ENCODE measurements at places on chromosomes 16 and 17. TPM values are rescaled to one million over a fixed set of nuclear protein-coding genes. Genes with fewer than 3 reads are reported as not detected.

The NPW gene
- total RNA-seq = 0.46 TPM

The GPR139 gene
- not detected for total RNA-seq

The GCGR gene
- total RNA-seq = 0.79 TPM

The KRTAP9-2 gene
- total RNA-seq = not detected

The CBFA2T3 gene
- total RNA-seq = 16.7 TPM

The SLC16A11 gene
- total RNA-seq = 0.61 TPM

The ADAP2 gene
- 3.6 TPM for total RNA-seq

DNA sequence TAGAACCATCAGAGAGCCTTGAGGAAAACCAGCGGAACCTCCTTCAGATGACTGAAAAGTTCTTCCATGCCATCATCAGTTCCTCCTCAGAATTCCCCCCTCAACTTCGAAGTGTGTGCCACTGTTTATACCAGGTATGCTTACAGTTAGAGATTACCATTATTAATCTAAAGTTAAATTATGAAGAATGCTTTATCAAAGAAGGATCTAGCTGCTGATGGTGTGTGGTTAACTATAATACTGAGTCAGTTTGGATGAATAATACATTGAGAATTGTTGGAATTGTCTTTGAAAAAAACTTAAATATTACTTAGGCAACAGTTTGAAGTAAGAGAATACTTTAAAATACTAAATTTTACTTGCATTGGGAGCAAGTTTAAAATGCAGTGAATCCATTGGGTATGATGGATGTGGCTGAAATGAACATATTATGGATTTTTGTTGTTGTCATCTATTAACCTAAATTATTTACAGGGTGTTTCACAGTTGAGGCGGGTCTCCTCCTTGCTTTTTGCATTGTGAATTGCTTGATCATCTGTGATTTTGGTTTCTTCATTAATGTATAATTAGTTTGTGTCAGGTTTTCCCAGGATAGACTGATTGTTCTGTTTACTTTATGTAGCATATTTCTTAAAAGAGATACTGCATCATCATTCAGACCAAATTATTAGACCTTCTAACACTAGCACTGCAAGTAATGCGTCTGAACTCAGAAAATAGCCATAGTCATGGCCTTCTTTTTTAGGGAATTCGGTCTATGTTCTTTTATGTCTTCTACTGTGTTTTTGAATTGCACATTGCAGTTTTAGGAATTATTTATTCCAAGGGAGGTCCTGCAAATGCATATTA lies 47.8 kb downstream of the OMG start:
- no peak for DNase-seq

GRCh38 chr16:73143576-73144422 lies 95.9 kb upstream of the ZFHX3 start:
- DNase-seq = no peak

- no peak for DNase-seq
These were observed 10.3 kb downstream of the UBE2O start for GRCh38 chr17:76442341-76443338.

DNA sequence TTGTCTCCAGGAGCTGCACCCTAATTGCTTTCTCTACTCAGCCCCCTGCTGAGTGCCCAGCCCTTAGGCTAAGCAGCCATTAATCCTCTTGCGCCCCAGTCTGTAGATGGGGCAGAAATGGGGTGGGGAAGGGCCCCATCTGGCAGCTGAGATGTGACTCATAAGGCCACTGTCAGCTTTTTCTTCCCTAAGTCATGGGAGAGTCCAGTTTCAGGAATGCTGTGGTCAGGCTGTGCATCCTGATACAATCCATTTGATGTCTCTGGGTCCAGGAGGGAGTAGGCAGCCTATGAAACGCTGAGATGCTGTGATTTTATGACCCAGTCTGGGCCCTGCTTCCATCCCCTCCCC lies 12.3 kb downstream of the PLXDC1 start:
- DNase-seq = no peak

GRCh38 chr16:88790312-88791211 lies 5.5 kb upstream of the PIEZO1 start:
- no peak for DNase-seq

- peak; percentile 24 for DNase-seq
These were observed 556 bp upstream of the SPNS1 start for GRCh38 chr16:28974007-28974436.

DNA sequence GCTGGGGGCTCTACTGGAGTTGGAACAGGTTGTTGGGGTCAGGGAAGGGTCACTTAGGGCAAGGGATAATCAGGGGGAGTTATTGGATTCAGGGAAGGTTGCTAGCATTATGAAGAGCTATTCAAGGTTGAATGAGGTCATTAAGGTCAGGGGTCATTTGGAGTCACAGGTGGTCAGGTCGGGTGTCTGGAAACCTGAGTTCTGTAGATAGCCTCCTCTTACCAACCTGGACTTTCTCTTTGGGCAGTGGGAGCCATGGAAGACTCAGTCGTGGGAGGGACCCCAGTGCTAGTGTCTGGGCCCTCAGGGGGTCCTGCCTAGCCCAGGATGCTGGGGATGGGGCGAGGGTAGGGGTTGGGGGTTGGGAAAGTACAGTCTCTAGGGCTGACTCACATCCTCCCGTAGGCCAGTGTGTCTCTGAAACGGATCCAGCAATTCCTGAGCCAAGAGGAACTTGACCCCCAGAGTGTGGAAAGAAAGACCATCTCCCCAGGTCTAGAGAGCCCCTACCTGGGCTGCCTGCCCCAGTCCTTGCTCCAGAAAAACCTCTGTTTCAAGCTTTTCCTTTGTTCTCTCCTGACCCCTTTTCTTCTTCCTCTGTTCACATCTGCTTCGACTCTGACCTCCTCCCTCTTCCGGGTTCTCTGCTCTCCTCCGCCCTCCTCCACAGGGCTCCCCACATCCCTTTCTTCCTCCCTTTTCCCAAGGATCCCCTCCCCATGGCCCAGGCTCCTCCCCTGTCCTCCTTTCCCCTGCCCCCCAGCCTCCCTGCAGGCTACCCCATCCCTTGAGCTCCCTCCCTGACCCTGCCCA lies 33.5 kb downstream of the ABCC3 start:
- DNase-seq = peak; percentile 14

DNA sequence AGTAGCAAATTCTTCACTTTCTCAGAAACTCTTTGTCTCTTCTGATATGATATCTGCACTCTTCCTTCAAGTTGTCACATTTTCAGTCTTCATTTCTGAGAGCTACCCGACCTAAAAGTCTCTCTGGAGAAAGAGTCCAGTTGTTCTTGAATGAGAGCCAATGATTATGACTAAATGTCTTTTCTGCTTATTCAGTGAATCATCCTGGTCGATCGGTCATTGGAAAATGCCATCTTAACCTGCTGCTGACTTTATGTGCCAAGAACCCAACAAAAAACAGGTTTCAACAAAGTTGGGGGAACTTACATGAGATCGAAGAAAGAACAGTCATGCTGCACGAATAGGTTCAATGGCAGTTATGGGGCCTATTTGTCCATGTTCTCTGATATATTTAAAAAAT lies 15.9 kb downstream of the SOX9 start:
- DNase-seq = no peak

DNA sequence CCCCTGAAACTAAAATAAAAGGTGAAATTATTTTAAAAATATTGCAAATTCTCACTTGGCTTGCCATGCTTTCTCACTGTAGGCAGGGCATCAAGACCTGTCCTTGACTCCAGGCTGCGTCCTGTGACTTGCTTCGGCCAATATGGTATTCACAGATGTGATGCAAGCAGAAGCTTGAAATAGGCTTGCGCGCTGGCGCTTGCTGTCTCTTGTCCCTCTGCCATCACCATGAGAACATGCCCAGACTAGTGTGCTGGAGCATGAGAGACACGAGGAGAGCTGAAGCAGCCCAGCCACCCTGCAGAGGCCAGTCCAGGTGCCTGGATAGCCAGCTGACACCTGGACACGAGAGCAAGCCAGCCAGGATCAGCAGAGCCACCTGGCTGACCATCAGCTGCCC lies 21.8 kb upstream of the ZKSCAN2 start:
- DNase-seq = no peak

GRCh38 chr16:53756275-53756996 lies 52.5 kb downstream of the FTO start:
- DNase-seq = no peak

DNA sequence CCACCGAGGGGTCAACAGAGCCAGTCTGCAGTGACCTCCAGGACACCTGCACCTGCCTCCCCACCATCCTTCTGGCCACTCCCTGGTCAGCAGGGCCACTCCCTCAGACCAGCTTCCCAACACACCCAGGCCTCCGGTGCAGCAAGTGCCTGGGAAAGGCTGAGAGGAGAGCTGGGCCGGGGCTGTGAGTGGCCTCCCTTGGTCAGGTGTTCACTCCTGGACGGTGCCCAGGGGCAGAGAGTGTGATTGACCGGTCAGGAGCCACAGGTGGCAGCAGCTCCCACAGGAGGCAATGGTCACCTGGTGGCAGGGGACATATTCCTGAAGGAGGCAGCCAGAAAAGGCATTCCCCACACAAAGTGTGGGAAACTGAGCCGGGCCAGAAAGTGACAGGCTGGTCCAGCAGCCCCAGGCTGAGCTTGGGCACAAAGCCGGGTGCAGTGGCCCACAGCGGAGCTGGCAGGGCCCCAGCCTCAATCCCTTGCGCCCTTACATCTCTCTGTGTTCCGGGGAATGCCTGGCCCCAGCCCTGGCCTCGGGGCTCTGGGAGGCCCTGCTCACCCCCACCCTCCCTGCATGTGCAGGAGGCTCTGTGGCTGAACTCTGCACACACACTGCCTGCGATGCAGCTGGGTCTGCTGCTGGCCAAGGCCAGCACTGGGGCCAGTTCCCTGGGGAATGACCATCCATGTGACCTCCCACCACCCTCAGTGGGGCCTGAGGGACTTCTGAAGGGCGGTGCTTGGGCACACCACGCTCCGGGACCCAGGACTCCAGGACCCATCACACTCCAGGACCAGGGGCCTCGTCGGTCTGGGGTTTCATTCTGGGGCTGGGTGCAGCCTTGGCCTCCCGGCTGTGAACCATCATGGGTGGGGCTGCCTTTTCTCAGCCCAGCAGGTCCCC lies 1.2 kb upstream of the C17orf99 start:
- DNase-seq = peak; percentile 95

- peak; percentile 98 for DNase-seq
These were observed 1.6 kb downstream of the IFT140 start for GRCh38 chr16:1610071-1610898.

DNA sequence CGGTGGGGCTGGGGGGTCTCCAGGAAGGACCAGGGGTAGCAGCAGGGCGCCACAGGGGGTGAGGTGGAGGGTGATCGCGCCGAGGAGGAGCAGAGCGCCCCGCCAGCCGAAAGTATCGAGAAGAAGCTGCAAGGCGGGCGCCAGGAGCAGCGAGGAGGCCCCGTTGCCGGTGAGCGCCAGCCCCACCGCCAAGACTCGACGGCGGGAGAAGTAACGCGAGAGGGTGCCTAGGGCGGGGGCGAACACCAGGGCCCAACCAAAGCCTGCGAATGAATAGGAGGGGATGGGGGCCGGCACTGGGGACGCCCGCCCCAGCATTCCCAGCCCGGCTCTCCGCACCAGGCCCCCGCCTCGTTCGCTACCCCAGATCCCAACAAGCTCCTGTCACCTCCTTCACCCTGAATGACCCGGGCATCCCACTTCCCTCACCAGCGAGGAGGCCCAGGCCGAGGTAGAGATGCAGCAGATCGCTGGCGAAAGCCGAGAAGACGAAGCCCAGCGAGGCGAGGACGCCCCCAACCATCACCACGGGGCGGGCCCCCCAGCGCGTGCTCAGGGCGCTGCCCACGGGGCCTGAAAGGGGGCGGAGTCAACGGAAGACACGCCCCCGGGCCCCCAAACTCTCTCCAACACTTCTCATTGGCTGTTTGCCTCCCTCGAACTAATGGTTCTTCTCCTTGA lies 1.3 kb downstream of the SLC16A11 start:
- no peak for DNase-seq

DNA sequence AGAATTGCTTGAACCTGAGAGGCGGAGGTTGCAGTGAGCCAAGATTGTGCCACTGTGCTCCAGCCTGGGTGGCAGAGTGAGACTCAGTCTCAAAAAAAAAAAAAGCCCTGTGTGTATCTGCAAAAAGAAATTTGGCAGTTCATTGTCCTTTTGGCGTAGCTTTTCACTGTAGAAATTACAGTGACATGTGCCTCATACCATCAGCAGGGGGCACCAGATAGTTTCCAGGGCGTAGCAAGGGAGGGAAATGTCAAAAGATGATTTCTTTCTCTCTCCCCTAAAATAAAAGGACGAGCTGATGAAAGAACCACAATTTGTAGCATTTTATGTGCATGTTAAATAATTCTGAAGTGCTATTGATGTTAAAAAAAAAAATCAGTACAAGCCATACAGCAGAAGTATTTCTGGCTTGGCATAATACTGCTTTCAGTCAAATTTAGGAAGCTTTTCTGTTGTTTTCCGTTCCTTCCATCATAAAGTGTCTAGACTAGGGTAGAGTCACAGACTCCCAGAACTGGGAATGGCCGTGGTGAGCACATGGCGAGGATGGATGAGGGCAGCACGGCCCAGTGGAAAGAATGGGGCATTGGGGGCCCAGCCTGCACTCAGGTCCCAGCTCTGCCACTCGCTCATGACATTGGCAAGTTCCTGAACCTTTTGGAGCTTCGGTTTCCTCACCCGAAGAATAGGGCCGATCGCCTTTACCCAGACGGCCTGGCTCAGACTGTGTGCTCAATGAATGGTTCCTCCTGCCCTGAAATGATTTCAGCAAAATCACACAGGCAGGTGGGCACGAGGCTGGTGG lies 59.8 kb upstream of the RPH3AL start:
- DNase-seq = no peak

GRCh38 chr17:31715446-31715845 lies 143.6 kb downstream of the COPRS start:
- DNase-seq = no peak

- DNase-seq = peak; percentile 56
These were observed 7.6 kb downstream of the TBC1D16 start for GRCh38 chr17:80028030-80028429.
